Activated CD4-positive, CD25-positive, alpha-beta regulatory T cell treated with anti-CD3 and anti-CD28 coated beads, Interleukin-2, amount 50 U/mL, for 24 hours (primary cell): ENCODE measurements at places on chromosomes 5 and 9.

DNA sequence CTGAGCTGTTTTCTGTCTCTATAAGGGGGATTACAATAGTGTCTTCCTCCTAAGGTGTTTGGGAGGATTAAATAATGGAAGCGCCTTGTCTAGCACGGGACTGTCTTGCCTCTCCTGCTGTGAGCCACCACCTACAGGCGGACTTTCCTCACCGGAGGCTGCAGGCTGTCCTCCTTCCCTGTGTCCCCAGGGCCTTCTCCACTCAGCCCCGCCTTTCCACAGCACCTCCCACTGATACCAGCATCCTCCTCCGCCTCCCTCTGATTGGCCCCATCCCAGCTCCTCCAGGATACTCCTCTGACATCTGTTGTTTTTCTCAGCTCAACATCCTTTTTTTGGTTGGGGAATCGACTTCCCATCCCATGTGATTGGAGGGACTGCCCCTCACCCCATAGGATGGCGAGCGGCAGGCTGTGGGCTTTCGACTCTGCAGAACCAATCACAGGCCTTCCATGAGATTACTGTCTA is 851 bp upstream of the ZDHHC12 start:
- ATAC-seq, result no peak

DNA sequence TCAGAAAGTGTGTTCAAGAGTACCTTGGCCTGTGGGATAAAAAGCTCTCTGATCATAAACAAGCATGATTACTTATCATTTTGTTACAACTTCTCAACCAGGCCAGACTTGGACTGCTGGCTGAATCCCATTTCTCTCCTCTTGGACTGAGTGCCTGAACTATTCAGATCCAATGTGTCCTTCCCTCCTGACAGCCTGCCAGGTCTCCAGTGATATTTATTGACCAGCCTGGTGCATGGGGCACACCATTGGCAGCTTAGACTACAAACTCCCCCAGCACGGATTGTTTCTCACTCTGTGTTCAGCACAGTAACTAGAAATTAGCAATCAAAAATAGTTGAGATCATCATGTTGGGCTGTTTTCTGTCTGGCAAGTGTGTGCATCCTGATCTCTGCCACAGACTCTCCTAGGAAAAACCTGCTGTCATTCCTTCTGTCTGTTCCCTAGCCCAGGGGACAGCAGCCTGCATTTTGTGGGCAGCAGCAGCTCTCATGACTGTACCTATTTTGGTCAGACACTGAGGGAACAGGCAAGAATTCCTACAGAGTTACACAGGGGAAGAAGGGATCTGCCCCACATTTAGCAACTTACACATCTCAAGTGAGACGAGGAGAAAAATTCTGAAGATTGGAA is 348.1 kb downstream of the ADAMTS6 start:
- no peak for ATAC-seq

DNA sequence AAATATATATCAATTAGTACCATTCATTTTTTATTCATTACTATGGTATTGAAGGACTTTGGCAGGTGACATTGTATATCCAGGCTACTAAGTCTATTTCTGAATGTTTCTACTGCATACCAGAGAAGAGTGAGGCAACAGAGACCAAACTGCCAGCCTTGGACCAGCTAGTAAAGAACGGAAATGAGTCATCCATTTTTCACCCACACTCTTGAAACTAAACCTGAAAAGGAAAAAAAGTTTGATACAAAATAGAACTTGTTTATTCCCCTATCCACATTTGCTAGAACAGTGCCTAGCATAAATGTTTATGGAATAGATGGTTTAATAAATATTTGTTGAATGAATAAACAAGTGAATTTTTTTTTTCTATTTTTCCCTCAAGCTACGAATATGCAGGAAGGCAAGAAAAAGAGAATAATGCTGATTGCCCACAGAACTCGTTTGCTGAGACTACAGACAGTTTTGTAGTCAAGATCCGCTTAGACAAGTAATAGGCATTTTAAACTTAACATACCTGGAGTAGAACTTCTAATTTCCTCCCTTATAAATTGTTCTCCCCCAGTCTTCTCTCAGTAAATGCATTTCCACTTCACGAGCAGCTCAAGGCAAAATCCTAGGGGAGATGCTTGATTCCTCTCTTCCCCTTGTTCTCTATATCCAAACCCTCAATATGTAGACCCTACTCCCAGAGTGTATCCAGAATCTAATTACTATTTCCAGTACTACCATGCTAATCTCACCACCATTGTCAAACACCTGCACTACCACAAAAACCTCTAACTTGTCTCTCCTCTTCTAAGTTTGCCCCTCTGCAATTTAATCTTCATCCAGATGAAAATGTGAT is 146.2 kb upstream of the RASA1 start:
- ATAC-seq, result peak; percentile 57

- no peak for ATAC-seq
Observed at GRCh38 chr9:81776390-81776789, 87.0 kb upstream of the TLE1 start.

- ATAC-seq, result no peak
Observed at GRCh38 chr9:129113645-129114304, 2.6 kb downstream of the PTPA start.

DNA sequence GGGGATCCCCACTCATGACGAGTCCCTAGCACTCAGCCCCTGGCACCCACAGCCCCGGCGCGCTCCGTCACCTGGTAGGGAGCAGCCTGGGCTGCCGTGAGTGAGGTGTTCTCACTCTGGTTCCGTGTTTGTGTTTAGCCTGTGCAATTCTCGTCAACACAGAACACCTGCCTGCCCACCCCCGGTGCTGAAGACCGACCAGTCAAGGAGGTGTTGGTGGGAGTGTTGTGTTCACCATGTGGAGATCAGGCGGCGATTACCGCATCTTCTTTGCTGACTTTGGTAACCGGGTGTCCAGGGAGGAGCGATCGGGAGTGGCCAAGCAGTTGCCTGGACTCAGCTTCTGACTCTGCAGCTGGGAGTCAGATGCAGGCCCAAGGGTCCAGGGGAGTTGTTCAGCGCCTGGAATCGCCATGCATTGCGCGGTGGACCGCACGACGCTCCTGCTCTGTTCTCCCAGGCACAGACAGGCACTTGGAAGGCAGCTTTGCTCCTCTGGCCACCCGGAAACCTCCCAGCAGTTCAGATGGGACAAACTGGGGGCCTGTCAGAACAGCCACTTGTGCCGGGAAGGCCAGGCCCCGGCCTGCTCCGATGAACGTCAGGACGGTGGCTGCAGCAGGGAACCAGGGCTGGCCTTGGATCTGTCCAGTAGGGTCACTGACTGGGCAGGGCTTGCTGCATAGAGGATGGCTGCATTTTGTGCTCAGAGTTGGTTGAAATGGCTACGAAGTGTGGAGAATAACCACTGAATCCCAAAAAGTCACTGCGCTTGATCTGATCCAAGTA is 28.2 kb downstream of the EXOC3 start:
- no peak for ATAC-seq

GRCh38 chr9:35835216-35835632 is 6.2 kb downstream of the TMEM8B start:
- ATAC-seq, result no peak

DNA sequence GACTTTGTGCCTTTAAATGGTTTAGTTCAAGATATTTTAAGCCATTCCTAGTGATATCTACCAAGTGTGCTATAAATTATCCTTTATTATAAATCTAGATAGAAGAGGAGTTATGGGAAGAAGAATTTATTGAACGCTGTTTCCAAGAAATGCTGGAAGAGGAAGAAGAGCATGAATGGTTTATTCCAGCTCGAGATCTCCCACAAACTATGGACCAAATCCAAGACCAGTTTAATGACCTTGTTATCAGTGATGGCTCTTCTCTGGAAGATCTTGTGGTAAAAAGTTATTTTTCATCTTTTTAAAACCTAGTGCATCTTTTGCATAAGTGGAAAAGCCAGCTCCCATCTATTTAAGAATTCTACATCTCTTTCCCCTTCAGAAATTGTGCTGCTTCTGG is 18.6 kb downstream of the SLC23A1 start:
- no peak for ATAC-seq

DNA sequence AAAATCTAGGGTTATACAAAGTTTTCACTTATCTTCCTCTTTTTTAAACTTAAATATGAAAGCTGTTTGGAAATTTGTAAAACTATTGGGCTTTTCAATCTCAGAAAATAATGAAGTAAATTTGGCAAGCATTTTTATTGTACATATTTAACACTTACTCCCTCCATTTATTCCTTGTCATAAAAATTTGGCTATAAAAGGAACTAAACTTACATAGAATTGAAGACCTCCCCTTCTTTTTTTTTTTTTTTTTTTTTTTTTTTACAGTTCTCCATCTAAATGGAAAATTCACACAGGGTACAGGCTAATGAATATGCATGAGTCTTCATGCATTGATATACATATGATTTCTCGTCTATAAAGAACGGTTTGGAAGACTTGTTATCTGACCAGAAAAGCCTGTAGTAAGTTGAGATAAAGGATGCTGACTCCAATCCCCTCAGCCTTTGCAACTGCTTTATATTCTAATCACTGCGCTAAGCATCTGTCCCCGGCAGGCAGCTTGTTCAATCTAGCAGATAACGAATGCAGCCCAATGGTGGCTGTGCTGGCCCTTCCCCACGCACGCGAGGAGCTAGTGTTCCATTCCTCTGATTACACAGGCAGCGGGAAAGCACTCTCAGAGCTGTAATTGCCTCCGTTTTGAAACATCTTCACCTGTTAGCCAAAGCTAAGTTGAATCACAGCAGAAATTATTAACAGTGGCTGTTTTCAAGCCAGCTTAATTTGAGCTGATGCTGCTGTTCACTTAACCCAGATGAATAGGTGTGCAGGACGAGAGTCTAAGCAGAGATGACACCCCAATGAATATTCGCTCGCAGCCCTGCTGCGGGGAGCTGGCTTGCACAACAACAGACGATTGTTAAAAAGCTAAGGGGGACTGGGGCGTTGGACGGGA is 453.8 kb upstream of the ZNF608 start:
- ATAC-seq, result no peak

- ATAC-seq, result no peak
Observed at GRCh38 chr5:82734347-82734746, 342.8 kb downstream of the TMEM167A start.

- no peak for ATAC-seq
Observed at GRCh38 chr5:132073231-132074013, at the start of gene CSF2. TSS of gene CSF2 (plus strand) at chr5:132073789. CDS start at chr5:132073824, 35 bp downstream.

DNA sequence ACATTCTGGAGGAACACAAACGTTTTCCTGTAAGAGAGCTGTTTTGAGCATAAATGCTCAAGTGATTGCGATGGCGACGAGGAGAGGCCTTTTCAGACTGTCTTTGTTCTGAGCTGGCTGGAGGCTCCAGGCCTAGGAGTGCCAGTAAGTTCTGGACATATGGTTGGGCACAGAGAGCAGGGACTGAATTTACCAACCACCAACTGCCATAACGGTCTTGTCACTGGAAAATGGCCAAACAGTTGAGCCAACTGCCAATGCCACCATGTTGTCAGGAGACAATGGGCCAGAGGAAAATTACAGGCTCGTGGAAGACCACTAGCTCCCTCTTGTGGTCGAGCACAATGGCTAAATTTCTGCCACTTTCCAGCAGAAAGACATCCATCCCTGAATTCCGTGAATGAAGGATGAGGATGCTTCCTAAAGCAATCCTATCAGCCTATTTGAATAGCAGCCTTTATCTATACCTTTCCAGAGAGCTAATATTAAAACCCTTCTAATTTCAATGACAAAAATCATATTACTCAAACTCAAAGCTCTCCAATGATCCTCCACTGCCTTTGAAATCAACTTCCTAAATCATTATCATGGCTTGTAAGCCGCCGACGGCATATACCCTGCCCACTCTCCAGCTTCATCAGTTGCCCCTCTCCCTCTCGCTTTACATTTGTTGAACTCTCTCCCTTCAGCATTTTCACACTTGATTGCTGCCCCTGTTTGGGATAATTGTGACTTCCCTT is 66.9 kb upstream of the GLIS3 start:
- no peak for ATAC-seq

DNA sequence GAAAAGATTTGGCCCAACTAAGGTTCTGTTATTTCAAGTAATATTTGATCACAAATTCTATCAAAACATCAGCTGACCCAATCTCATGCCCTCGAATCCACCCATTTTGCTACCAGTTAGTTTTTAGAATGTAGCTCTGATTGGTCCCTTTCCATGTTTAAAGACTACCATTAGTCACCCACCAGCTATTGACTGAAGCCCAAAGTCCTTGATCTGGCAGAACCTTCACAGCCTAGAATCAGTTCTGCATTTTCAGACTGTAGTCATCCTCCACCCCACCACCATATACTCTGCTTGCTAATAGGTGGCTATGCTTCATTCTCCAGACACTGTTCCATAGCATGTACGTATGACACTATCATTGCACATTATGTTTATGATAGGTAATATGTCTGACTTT is 182.2 kb upstream of the TARS1 start:
- ATAC-seq, result no peak

- peak; percentile 34 for ATAC-seq
Observed at GRCh38 chr5:35863159-35863558, 6.5 kb downstream of the IL7R start.

DNA sequence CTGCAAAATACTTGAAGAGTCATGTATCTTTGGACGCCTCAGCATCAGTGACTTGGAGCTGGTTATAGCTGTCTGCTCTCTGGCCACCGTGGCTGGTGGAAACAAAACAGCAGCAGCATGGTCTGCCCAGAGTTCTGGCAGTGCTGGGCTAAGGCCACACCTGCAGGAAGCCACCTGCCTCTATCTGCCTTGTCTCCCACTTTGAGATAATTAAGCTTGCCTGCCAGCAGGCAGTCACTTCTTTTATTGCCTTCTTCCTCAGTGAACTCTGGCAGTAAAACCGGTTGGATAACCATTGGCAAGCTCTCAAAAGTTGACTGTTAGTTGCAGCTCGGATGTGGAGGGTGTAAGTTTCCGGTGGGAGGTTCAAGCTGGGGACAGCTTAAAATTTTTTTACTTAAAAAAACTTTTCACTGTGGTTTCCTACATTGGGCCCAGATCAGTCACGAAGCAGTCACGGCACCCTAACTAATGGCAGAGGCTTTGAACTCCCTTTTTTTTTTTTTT is 4.9 kb downstream of the SMIM3 start:
- ATAC-seq, result peak; percentile 86
